ENCODE measurements at places on chromosomes 4 and X.

GRCh38 chrX:2430265-2430825 is 70.4 kb downstream of the DHRSX start:
- no peak for DNase-seq

- no peak for DNase-seq
These were observed 536.9 kb downstream of the RAPGEF2 start for GRCh38 chr4:159639671-159640323.

GRCh38 chr4:28921886-28922285 is 1798.3 kb upstream of the PCDH7 start:
- no peak for DNase-seq

GRCh38 chr4:32985256-32985655 is 2265.1 kb downstream of the PCDH7 start:
- no peak for DNase-seq

GRCh38 chr4:24515698-24516097 is 68.7 kb downstream of the DHX15 start:
- no peak for DNase-seq

GRCh38 chrX:86133761-86134160 is 14.5 kb upstream of the DACH2 start:
- DNase-seq = no peak

DNA sequence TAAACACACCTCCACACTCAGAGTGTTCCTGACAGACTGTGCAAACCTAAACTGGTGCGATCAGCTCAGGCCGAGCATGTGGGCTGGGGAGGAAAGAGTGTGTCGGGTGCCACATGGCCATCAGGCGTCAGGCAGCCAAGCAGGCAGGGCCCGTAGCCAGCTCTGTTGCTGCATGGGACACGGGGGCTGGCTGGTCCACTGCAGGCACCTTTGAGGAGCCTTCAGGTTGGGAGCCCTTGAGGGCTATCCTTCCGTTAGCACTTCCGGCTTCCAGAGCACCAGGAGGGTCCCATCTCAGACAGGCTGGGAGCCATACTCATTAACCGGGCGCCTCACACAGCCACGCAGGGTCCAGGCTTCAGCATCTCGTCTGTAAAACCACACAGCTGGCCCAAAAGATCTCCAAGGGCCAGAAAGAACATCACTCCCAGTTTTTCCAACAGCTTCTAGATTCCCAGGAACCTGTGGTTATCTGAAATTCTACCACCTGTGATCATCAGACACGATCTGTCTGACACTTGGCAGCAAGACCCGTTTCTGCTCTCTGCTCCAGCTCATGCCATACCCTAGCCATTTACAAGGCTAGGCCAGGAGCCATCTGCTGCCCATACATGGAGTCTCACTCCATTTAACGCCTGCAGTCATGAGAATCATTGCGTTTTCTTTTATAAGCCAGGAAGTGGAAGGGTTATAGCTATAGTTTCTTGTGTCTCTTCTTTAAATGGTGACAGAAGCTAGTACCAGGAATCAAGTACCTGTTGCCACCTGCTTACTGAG is 87.5 kb downstream of the NSUN7 start:
- DNase-seq = no peak

DNA sequence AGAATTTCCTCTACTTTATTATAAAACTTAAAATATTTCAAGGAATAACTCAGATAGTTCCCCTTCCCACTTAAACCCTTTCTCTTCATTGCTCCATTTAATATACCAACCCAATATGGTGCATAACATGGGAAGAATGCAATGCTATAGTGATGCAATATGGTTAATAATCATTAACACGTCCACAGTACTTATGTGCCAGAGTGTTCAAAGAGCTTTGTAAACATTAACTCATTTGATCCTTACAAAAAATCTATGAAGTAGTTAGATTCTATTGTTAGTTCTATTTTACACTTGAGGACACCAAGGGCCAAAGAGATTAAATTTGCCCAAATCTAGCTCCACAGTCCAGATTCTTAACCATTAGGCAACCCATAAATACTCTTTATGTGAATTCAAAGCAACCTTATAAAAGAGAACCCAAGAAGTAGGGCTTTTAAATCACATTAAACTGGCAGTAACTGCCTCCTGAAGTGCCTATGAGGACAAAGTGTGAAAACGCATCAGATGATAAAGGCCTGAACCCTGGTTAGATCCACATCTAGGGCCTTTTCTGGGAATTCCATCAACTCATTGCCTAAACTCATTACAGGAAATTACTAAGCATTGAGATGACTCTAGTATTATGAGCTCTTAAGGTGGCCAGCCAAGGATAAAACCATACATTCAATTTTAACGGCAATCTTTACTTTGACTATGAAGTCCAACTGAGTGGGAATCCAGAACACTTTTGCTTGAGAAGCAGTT is 94.3 kb downstream of the AREG start:
- no peak for DNase-seq

- no peak for DNase-seq
These were observed 80.9 kb downstream of the ARHGAP36 start for GRCh38 chrX:131139072-131139471.

DNA sequence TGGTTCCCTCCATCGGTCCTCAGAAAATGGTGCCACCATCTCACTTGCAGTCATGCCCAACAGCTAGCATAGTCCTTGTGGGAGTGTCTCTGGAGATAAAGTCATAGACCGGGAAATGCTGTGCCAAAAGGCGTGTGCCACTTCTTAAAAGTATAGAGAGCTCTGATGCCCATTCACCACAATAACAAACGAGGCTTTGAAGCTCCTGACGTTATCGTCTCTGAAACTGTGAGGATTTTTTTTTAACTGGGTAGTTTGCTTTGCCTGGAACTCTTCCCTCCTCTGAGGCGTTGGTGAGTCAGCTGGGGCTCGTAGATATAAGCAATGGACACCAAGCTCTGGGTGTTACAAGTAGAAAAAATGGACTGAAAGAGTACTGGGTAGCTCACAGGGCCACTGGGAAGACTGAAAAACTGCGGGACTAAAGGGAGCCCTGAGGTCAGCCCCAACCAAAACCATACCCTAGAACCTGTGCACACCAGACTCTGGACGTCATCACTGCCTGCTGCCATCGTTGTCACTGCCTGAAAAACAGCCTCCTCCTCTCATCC is 89.4 kb upstream of the TRIM2 start:
- peak; percentile 28 for DNase-seq

DNA sequence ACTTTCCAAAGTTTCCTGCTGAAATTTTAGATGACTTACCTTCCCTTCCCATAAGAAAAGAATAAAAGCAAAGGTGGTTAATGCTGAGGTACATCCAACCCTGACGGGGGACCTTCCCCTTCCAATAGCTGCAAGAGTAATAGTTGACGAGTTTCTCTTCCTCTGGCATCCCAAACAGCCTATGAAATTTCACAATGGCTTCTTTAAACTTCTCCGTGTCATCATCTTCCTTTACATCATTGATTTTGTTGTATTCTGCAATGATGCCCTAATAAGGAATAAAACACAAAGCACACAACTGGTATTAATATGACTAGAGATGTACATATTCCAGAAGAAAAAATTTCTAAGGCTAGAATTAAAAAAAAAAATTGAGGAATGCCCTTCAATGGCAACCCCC is 76.6 kb downstream of the TBC1D9 start:
- no peak for DNase-seq

DNA sequence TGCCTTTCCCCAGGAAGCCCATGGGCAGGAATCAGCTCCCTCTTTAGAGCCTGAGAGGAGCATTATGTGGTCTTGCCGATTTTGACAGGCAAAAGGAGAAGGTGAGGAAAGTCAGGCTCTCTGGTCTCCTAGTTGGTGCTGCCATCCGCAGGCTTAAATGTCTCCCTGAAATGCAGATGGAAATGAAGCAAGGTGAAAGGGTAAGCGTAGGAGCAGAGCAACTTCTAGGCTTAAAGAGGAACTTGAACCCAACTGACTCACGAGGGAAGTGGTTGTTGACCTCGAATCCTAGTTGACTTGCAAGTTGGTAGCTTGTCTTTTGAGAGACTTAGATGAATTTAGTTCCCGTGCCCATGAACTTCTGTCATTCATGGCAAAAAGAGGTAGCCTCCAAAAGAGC is 205.9 kb downstream of the PTTG2 start:
- DNase-seq = no peak

GRCh38 chr4:123449780-123450179 is 53.2 kb downstream of the SPRY1 start:
- DNase-seq = no peak

DNA sequence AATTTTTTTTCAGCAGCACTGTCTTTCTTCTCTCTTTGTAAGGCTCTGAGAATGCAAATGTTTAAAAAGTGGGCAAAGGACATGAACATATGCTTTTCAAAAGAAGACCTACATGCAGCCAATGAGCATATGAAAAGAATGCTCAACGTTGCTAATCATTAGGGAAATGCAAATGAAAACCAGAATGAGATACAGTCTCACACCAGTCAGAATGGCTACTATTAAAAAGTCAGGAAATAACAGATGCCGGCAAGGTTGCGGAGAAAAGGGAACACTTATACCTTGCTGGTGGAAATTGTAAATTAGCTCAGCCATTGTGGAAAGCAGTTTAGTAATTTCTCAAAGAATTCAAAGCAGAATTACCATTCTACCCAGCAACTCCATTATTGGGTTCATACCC is 51.6 kb downstream of the BMP15 start:
- DNase-seq = no peak

DNA sequence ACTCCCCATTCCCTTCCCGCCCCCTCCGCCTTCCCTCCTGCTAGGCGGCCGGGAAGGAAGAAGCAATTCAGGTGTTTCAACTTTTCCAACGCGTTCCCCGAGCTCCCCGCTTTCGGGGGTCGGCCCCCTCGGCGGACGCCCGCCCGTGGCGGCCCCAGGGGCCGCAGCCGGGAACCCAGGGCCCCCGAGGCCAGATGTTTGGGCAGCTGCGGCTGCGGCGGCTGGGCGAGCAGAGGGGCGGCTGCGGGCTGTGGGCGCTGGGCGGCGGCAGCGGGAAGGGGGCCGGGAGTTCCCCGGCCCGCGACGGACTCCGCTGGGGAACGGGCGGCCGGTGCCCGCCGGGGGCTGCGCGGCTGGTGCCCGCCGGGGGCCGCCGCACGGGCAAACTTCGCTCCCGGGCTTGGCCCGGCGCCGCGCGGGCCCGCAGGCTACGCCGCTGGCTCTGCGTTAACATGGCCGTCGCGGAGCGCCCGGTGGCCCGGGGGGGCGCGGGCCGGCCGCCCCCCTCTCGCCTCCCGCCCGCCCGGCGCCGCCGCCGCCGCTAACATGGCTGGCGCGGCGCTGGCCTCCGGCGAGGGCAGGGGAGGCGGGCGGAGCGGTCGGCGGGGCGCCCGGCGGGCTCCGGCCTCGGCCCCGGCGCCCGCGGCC is 510 bp downstream of the HMGB3 start:
- DNase-seq = no peak

GRCh38 chr4:189098932-189099696 is 841.6 kb upstream of the FRG1 start:
- DNase-seq = no peak

DNA sequence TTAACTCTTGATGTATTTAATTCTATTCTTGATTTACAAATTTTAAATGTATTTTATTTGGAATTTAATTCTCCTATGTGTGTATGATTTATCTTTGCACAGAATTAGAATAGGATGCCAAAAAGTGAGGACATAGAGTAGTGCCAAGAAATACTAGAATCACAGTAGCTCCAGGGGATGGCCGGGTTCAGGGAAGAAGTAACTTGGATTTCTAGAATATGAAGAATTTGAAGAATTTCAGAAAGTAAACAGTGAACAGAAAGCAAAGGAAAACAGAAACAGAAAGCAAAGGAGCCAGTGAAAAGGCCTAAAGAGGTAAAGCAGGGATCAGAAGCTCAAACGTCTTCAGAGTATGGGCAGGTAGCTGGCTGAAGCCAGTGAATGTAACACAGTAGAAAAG is 1187.6 kb downstream of the RPA4 start:
- no peak for DNase-seq

DNA sequence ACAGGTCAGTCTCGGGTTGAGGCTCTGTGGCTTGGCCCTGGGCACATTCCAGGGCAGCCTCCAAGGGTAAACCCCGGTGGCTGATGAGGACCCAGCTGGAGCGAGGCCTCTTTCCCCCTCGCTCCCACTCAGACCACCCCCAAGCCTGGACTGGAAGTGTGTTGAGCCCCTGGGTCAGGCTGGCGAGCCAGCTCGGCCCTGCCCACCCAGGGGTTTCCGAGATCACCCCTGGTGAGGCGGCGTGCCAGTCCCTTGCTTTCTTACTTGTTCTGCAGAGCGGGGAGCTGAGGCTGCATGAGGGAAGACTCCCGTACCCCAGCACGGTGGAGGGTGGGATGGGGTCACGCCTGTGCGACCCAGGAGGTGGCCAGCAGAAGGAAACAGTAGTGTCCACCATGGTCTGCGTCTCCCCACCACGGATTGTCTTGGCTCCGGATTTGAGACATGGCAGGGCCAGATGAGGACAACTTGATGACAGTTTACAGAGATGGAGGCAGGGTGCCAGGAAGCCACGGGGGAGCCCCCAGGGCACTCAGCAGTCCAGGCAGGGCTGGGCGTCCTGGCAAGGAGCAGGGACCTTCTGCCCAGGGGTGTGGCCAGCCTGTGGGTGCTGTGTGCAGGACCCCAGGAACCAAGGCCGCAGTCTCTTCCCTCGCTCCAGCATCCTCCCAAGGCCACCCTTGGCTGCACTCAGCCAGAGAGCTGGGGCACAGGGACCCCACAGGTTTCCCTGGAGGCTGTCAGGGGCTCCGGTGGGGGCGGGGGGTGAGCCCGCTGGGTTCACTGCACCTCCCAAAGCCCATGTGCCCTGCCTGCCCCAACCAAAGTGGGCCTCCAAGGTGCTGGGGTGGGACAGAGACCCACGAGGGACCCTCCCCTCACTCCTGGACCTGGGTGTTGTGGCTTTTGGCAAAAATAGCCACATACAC is 6.6 kb upstream of the FGFRL1 start:
- DNase-seq = no peak

DNA sequence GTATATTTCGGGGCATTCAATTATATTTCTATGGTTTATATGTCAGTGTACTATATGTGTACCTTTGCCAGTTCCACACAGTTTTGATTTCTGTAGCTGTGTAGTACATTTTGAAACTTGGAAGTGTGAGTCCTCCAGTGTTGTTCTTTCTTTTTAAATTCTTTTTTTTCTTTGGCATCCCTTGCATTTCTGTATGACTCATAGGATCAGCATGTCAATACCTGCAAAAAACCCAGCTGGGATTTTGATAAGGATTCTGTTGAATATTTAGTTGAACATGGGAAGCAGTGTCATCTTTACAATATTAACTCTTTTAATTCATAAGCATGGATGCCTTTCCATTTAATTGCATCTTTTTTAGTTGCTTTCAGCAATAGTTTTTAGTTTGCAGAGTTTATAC is 100.0 kb downstream of the SH3BGRL start:
- DNase-seq = no peak

- DNase-seq = no peak
These were observed 192.0 kb downstream of the ARHGAP10 start for GRCh38 chr4:147923854-147924253.

- DNase-seq = no peak
These were observed 204.4 kb downstream of the PARM1 start for GRCh38 chr4:75137302-75137701.

GRCh38 chrX:15143050-15143824 is 126.6 kb downstream of the ASB9 start:
- no peak for DNase-seq
